Ureter (tissue), 1 donor: ENCODE measurements at places on chromosomes 11 and 22. TPM values are rescaled to one million over a fixed set of nuclear protein-coding genes. Genes with fewer than 3 reads are reported as not detected.

Gene TMEM45B
- 94.3 TPM for total RNA-seq

Gene CD3G
- 2.1 TPM for total RNA-seq

Gene TBX10
- not detected for total RNA-seq

Gene USP35
- 10.0 TPM for total RNA-seq

Gene SLC22A6
- not detected for total RNA-seq

Gene RBFOX2
- total RNA-seq = 115 TPM

Gene LUZP2
- 0.96 TPM for total RNA-seq

Gene ABTB2
- total RNA-seq = 4.7 TPM

DNA sequence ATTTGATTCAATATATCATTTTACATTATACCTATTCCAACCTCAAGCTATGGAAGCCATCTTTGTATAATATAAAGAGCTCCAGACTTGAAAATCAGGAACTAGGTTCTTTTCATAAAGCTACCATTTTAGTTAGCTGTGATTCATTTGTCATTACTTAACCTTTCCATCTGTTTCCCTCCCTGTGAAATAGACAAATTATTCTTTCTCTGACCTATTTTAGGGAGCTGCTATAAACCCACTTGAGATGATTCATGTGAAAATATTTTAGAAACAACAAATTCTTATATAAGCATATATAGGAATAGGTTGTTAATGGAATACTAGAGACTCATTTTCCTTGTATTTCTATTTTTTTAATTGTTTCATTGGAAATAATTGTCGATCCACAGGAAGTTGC lies 1012.1 kb downstream of the OPCML start:
- DNase-seq = no peak

- no peak for DNase-seq
These were observed 336.7 kb downstream of the DDX10 start for GRCh38 chr11:109001585-109001984.

- DNase-seq = peak; percentile 48
These were observed 1.2 kb downstream of the CAPRIN1 start for GRCh38 chr11:34052608-34053160.

GRCh38 chr11:45022294-45023064 lies 71.8 kb upstream of the TP53I11 start:
- no peak for DNase-seq

- DNase-seq = no peak
These were observed 697 bp upstream of the PAFAH1B2 start for GRCh38 chr11:117143390-117143789.

DNA sequence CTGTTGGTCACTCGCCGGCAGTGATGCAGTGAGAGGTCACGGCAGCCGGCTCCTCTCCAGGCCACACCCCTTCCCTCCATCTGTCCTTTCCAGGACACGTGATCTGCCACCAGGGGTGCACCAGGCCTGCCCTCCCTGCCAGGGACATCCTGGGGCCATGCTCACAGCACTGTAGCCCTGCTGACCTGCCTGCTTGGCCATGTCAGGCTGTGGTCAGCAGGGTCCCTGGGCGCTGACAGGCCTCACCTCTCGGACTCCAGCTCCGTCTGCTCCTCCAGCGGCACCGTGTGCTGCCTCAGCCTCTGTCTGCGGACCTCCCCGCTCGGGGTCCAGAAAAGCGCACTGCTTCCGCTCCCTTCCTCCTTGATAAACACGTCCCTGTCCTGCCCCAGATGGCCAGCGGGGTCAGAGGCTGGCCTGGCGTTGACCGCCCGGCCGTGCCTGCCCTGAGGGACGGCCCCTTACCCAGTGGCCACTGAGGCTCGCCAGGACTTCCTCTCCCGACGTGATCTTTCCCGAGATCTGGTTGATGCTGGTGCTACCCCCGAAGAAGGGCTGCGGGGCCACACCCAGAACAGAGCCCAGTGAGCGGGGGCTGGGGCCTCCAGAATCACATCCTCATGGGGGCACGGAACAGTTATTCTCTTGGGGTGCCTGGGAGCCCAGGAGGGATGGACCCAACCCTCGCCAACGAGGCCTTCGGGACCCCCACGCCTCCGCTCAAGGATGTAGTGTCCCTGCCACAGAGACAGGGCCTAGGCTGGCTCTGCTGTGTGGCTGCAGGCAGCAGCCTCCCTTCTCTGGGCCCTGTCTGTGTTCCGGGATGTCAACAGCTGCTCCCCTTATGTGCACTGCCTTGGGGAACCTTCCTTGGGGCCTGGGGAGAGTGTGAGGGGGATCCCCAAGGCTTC lies 36.3 kb upstream of the CARS1 start:
- DNase-seq = no peak

- no peak for DNase-seq
These were observed 2.1 kb upstream of the DRD2 start for GRCh38 chr11:113477321-113477720.

- no peak for DNase-seq
These were observed 44.9 kb upstream of the VSTM5 start for GRCh38 chr11:93895106-93895862.
